SK-N-SH treated with all-trans-retinoic acid at 6 μM for 48 hours (cell line): ENCODE measurements at places on chromosomes 6 and 20.

DNA sequence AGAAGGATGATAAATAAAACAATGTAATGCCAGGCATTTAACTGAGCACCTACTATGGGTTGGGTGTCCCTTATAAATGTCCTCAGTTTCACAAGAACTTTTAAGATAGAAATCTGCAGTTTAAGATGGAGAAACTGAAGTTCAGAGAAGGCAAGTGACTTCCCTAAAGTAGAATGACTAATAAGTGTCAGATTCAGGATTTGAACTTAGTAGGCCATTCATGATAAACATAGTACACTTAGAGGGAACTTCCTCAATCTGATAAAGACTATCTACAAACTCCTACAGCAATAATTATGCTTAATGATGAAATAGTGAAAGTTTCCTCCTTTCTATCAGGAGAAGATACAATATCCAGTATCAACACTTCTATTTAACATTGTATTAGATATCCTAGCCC, 43.9 kb downstream of the NCR2 start:
- ATAC-seq: no peak

GRCh38 chr6:33856031-33856590, 52.3 kb upstream of the MLN start:
- no peak for ATAC-seq

DNA sequence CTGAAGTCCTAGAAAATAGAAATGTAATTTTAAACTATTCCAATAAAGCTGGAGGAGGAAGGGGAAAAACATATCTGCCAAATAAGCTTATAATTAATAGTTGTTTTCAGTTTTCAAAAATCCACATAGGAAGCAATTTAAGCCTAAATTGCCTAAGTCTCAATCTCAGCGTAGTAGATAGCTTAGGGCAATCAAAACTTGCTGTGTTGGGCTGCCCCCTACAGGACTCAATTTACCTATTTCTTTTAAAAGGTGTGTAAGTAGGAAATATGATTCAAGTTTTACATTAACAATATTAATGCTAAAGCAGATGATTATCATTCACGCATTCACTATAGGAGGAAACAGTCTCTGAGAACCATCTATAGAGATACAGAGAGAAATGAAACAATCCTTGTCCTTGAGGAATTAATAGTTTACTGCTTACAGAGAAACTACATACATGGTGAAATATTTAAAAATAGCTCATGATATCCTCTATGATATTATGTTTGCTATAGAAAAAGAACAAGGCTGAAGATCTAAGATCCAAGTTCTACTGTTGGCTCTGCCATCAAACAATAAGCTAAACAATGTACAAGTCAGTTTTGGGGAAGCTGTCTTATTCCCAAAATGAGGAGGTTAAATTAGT, 102.1 kb downstream of the ATG5 start:
- ATAC-seq: peak; percentile 94

DNA sequence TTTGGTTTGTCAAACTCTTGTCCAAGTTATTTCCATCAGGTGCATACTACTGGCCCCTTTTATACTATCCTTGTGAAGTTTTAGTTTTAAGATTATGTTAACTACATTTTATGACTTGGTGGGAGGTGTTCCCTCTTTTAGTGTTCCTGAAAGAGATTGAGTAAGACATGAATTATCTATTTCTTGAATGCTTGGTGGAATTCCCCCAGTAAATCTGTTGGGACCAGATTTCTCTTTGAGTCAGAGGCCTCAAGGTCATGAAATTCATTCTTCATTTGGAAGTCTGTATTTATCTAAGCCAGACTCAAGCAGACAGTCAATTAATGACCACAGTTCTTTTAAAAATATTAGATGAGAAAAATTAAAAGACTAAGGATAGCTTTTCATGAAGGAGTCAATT, 81.3 kb downstream of the MOXD1 start:
- no peak for ATAC-seq

DNA sequence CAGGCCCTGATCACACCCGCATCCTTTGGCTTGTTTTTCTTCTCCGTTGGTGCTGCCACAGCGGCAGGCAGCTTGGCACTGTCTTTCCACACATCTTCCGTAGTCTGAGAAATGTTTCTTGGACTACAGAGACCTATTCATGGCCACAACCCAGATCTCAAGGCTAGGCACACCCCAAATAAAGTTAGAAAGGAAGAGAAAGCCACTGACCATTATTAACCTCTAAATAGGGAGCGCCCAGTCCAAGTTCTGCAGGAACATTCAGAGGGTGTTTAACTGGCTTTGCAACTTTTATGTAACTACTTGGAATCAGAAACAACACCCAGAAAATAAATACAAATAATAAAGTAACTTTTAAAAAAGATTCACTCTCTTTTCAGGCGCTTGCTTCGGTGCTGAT, 124.8 kb upstream of the NEDD9 start:
- no peak for ATAC-seq

DNA sequence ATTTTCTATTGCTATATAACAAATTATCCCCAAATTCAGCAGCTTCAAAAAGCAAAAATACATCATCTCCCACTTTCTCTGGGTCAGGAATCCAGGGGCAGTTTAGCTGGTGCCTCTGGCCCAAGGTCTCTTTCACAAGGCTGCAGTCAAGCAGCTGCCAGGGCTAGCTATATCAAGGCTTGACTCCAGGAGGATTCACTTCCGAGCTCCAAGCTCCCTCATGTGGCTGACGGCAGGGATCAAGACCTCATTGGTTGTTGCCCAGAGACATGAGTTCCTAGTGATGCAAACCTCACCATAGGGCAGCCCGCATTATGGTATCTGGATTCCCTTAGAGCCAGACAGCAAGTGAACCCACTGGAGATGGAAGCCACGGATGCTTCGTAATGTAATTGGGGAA, 1.3 kb upstream of the VNN1 start:
- ATAC-seq: peak; percentile 82

DNA sequence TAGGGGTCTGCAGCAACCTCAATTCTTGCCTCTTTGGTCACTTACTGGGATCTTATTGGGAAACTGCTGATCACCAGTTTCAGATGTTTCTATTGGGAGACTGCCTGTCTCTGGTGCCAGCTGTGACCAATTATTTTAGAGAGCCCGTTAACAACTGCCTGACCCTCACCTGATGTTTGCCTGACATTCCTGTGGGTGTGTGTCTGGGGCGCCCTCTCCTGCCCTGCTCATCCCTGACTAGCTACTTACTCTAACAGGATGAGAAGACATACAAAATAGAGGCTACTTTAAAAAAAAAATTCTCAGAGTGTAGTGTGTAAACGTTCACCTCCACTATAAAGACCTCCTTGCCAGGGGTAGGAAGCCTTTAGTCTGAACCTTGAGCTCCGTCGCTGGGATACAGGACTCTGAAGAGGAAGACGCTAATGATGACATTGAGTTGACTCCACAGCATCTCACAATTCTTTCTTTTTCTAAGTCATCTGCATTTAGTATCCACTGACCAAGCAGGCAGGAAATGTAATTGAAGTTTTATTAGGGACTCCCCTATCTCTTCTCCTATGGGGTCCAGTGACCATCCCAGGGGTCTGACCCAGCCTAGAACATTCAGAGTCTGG, 54.6 kb upstream of the DDR1 start:
- ATAC-seq: no peak

DNA sequence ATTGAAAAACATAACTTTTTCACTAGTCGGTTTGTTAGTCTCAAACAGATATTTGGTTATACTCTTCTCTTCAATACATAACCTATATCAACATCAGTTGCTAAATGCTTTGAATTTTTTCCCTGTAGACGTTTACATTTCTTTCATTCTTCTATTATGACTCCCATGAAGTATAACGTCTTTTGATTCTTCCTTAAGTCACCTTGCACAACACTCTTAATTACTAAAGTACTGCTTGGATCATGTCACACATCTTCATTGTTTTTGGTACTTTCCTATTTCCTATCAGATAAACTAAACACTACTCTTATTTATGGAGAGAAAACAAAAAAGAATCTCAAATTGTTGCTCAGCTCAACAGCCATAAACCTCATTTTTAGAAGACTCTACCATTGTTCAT, 23.0 kb upstream of the BMP5 start:
- ATAC-seq: no peak
